ENCODE measurements at places on chromosomes 2 and 18.

DNA sequence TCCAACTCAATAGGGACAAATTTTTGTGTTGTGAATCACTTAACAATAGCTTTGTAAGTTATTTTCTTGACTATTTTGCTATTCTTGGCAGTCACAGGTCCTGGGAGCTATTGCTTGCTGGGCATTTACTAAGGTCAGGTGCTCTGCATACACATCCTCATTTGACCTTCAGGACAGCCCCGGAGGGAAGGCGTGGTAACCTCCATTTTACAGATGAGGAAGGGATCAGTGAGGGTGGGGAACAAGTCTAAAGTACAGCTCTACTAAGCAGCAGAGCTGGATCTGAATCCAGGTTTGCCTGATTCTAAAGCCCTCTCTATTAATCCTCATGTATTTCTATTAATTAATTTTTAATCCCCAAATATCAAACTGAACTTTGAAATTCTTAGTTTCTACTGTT lies 58.8 kb downstream of the PTPN2 start:
- no peak for DNase-seq

GRCh38 chr2:1625281-1626001 lies 118.9 kb downstream of the PXDN start:
- DNase-seq = no peak

GRCh38 chr18:13513021-13513420 lies 213.3 kb downstream of the FAM210A start:
- peak; percentile 15 for DNase-seq

DNA sequence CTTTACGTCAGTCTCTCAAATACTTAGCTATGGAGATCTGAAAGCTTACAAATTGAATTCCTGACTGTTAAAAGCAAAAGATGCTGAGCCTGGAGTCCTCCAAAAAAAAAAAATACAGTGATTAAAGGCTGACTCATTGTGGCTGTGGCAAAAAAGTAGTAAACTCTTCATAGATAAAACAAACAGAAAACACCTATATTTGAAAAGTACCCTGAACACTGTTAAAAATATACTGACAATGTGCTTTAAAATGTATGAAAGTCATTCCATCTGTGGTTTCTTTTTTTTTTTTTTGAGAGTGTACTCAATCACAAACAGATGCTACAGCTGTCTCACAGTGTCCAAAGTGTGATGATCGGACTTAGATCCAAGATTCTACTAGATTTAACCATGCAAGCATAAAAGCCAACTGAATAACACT lies 267.6 kb upstream of the CYP26B1 start:
- no peak for DNase-seq

DNA sequence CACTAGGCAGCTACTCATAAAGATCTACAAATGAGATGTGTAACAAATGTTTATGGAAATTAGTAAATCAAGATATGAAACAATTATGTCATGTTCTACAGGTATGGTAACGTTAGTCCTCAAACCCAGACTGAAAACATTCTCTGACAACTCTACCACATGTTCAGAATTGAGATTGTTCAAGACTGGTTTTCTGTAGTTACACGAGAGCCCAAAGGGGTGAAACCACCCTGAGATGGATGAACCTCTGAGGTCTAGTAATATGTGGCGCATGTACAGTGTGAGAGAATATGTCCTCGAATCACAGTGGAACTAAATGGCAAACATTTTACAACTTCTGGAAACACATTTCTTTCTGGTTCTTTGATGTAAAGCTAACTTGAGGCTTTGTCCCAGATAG lies 614.3 kb downstream of the ZEB2 start:
- no peak for DNase-seq

GRCh38 chr2:219661197-219661954 lies 33.9 kb downstream of the SLC4A3 start:
- DNase-seq = no peak

- DNase-seq = no peak
These were observed 69.9 kb downstream of the PLB1 start for GRCh38 chr2:28565720-28566295.

DNA sequence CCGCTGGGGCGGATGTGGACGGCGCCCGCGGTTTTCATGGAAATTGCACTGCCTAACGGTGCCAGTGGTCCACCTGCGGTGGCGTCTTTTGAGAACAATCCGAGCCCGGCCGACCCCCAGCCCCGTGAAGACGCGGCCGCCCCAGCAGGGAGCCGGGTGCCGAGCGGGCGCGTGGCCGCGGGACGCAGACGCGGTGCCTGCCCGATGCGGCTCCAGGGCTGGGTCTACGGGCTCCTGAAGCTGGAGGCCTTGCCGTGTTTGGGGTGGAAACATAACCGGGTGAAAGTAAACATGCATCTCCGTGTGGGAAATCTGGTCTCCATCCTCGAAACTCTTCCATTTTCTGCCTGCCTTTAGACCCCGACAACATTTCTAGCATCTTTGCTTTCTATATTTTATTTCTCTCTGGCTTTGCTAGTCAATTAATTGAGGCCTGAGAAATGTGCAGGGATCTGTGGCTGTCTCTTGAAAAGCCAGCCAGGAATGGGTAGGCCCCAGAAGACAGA lies 572 bp downstream of the INPP4A start:
- DNase-seq = no peak

GRCh38 chr2:81436256-81436655 lies 1131.7 kb upstream of the LRRTM1 start:
- DNase-seq = no peak

GRCh38 chr2:174158003-174158402 lies 90.3 kb downstream of the OLA1 start:
- peak; percentile 24 for DNase-seq

DNA sequence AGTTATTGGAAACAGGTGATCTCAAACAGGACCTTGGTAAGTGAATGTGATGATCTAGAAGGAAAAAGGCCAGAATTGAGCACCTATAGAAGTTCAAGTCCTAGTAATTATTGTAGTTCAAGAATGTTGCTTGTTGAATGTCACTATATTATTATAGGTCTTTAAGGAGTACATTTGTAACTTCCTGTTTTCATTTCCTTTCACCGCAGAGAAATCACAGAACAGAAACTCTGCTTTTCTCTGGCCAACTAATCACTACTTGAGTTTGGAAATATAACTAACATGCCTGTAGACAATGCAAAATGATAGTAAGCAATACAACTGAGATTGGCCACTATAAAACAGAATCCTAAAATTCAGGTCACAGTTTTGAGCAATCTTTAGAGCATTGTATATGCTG lies 61.8 kb upstream of the EFEMP1 start:
- no peak for DNase-seq

DNA sequence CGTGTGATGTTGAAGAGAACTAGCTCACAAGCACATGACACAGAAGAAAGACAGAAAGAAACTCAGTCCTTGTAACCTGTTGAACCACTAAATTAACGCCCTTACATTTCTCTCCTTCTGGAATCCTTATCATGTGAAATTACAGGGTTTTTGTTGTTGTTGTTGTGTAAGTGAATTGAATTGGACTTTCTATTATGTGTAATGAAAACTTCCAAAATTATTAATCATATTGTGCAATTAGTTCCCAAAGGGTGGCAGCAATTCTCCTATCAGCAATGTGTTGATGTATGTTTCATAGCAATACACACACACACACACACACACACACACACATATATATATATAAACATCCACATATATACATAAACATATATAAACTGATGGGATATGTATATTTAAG lies 402.2 kb upstream of the TCF4 start:
- no peak for DNase-seq

GRCh38 chr2:69168144-69168813 lies 155.3 kb downstream of the ANTXR1 start:
- DNase-seq = no peak

DNA sequence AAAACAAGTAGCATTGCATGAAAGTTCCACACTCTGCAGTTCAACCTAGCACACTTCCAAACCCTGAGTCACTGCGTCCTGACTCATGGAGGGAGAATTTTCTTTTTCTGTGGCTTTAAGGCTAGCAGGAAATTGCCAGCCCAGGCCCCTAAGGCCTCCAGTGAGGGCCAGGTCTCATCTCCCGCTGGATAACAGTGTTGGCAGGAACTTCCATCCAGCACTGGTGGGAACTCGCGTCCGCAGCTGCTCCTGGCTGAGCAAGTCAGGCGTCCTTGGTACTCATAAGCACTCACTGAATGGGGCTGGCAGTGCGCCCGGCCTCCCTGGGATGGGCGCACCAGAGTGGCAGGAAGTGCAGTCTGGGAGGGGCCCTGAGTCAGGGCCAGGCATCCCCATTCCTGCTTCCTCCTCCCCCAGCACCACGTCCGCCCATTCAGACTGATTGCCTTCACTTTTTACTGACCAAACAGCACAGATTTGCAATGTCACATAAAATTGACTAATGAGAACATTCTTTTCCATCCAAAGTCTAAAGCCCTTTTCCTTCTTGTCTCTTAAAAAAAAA lies 14.3 kb downstream of the MALL start:
- no peak for DNase-seq

DNA sequence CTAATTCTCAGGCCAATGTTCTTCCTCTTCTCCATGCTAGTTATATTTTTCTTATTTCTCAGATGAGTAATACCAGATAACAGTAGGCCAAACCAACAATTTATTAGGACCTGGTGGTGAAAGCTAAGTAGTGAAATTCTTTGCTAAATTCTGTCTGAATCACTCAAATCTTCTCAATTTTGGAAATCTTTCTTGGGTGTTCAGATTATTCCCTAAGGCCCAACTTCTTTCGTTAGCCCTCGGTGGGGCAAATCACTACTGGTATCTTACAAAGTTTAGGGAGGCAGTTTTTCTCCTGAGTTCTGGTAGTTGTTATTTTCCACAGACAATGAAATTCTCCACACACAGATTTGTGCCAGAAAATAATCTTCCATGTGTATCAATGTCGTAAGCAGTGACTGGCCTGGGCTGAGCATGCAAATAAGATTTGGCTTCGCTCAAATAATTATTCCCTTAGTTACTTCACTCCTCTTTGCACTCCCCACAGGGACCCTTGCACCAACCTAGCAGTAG lies 443.5 kb upstream of the SLC14A2 start:
- no peak for DNase-seq

DNA sequence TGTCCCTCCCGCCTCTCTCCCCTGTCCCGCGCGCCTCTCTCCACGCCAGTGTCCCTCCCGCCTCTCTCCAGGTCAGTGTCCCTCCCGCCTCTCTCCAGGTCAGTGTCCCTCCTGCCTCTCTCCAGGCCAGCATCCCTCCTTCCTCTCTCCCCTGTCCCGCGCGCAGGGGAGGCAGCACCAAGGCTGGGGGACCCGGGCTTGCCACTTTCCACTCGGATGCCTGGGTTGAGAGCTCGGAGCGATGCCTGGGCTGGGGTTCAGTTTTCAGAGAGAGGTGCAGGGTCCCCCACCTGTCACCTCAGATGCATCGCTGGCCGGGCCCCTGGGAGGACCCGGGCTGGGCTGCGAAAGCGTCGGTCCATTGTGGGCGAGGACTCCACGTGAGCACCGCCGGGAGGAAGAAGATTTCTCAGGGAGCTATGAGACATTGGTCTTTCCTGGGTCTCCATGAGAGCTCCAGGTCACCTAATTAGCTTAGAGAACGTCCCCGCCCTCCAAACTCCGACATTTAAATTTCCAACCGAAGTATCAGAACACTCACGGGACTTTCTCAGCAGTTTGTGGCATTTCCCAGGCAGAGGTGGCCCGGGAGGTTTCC lies 2.1 kb downstream of the FBLN7 start:
- no peak for DNase-seq

GRCh38 chr2:189192766-189193165 lies 13.2 kb upstream of the COL5A2 start:
- DNase-seq = no peak

GRCh38 chr2:239285071-239285931 lies 115.5 kb downstream of the HDAC4 start:
- DNase-seq = no peak

DNA sequence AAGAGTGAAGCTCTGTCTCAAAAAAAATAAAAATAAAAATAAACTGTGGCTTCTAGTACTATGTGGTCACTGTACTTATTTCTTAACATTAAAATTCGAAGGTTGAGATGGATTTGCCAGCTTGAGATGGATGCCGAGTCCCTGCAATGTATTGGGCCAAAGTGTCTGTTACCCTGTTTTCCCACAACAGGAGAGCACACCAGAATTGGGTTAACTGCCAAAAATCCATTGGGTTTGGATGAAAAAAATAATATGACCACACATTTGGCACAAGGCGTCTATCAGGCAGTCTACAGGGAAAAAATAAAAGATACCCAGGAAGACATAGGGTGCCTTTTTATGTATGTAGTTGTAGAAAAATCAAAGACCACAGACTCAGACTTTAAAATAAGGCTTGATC lies 19.2 kb upstream of the MAPRE3 start:
- DNase-seq = no peak

DNA sequence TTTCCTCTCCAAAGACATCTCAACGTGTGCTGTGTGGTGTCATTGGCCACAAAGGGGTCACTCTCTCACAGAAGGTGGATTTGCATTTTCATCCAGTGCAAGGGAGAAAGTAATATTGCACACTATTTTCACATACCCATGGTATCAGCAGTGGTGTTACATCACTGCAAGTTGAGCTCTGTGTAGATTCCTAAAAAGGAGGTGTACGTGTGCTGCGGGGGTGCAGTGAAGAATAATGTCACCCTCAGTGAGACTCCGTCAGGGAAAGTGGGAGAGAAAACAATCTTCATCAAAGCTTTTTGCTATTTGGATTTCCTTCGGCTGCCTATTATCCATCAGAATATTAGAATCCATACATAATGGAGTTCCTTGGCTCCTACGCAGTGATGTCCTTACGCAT lies 733.8 kb upstream of the FANCL start:
- DNase-seq = no peak

DNA sequence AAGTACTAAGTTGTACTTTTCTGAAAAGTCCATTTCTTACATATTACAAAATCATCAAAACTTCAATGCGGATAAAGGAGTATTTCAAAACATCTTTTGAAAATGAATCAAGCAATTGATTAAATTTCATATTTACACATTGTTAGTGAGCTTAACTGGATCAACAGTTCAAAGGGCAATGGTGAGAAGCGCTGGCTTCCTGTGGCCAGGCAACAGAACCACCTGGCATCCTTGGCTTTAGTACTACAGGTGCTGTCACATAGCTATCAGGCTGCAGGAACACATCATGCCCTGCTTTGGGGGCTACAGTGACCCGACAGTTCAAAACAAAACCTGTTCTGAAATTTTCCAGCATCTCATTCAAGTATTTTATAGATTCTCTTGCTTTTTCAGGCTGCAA lies 59.2 kb downstream of the SMAD2 start:
- DNase-seq = no peak

DNA sequence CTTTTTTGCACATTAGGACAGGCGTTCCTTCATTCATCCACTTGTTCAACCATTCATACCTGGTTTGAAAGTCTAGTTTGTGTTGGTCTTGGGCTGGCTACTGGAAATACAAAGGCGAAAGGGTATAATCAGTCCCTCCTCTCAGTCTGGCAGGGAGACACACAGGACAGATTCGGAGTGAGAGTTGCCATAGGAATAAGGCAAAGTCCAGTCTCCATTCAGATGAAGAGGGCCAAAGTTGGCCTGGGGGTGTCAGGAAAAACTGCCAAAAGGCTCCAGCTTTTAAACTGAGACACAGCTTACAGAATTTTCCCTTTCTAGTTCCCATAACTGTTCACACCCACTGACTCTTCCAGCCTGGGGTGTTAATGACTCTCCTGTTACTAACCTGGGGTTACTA lies 96.3 kb upstream of the AQP4 start:
- no peak for DNase-seq

Data from activated naive CD4-positive, alpha-beta T cell treated with anti-CD3 and anti-CD28 coated beads, Interleukin-2, amount 50 U/mL, for 72 hours (primary cell).